Skeletal muscle cell (primary cell): ENCODE measurements at places on chromosomes 6 and 20.

DNA sequence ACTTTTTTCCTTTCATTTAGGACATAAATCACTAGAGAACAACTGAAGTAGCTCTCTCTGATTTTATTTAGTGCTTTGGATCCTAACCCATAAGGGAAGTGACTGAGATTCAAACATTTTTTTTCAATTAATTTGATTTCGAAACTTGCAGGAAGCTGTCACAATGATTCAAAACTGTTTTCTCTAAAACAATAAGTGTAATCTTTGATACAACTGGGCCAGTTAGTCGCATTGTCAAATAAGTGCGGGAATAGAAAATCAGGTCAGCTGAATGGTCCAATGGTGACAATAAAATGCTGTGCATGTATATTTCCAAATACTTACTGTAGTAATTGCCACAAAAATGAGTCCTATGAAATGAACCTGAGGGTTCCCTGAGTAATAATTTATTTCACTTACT lies 930.8 kb downstream of the TFAP2A start:
- DNase-seq = no peak

GRCh38 chr20:58697867-58698703 lies 5.5 kb downstream of the NPEPL1 start:
- no peak for DNase-seq

GRCh38 chr6:158262755-158263154 lies 49.5 kb upstream of the TULP4 start:
- DNase-seq = no peak

DNA sequence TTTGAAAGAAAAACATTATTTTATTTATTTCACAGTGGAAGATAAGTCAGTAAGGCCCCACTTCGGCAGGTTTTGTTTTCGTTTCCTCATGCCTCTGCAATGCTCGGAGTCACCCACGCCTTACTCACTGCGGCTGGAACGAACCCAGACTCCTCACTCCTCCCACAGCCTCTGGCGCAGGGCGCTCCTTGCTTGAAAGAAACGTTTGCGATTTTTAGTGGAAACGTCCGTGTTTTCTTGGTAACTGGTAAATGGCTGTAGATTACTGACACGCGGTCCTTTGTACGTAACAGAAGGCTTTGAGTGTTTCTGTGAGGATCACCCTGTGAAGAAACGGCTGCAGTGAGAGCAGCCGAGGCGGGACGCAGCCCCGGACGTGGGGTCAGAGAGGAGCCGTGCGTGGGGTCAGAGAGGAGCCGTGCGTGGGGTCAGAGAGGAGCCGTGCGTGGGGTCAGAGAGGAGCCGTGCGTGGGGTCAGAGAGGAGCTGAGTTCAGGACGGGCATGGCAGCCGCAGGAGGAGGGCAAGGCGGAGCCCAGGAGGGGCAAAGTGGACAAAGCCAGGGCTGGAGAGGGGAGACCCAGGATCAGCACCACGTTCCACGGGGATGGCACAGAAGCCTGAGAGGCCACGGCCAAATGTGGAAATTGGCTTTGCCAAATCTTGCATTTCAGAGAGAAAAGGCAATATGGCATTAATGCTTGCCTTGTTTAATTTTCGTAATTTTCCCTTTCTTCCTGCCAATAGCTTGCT lies 198.6 kb upstream of the THBS2 start:
- peak; percentile 35 for DNase-seq

DNA sequence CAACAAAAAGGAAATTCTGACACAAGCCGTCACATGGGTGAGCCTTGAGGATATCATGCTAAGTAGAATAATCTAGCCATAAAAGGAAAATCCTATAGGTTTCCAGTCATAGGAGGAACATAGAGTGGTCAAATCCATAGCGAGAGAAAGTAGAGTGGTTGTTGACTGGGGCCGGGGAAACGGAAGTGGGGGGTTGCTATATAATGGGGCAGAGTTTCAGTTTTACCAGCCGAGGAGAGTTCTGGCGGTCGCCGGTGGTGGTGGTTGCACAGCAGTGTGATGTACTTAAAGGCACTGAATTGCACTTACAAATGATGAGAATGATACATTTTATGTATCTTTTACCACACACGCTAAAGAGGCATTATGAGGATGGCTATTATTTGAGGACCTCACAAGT lies 4.9 kb downstream of the GPR31 start:
- DNase-seq = no peak

DNA sequence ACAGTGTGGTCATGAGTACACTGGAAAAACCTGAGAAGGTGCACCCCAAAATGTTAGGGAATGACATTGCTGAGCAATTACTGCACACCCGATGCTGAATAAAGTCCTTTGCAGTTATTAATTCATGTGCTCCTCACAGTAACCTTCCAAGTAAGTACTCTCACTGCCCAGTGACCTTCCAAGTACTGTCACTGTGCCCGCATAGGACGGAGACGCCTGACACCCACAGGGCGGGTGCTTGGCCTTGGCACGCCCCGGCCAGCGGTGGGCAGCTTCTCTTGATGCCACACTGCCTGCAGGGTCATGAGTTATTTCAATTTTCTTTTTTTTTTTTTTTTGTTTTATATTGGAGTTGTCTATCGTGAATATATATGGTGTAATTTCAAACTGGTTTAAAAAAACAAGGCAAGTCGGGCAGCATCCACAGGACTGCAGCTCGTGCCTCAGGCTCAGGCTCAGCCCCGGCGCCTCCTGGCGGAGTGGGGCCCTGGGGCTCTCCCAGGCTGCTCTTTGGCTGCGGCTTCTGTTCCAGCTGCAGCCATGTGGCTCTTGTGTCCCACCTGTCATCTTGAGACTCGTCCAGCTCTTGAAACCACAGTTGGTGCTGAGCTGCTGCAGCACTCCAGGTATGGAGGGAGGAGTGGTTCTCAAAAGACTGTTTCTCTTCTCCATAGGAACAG lies 27.0 kb downstream of the PNLDC1 start:
- no peak for DNase-seq

DNA sequence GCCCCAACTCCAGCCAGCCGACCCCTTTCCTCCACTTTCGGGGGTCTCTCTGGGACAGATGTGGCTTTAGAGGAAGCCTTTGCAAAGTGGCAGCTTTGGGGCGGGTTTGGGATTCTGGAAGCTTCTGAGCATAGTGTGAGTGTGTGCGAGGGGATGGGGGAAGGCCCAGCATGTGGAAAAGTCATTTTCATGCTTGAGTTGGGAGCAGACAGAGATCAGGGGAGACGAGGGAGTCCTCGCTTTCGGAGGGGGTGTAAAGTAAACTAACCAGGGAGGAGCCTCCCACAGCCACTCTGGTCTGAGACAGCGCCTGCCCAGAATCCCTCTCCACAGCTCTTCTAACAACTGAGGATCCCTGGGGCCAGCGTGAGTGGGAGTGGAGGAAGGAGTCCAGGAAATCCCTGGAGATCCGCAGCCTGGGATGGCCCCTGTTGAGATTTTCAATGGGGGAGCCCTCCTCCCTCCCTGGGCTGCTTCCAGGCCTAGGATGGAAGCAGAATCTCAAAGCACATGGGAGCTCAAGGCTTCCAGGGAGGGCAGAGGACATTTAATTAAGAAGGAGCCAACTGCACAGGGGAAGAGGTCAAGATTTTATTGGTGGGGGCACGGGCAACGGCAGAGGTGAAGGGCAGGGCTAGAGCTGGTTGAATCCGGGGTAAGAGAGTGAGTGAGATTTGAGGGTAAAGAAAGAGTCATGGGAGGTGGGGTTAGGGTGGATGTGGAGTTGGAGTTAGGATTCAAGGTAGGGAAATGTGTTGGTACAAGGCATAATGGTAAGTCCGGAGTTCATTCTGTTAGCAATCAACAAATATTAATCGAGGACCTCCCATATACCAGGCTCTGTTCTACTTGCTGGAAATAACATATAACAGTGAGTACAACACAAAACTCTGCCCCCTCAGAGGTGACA lies 102.3 kb upstream of the FOXP4 start:
- peak; percentile 25 for DNase-seq

GRCh38 chr20:6735942-6736845 lies 31.3 kb upstream of the BMP2 start:
- DNase-seq = no peak

GRCh38 chr20:17537959-17538358 lies 6.8 kb upstream of the BFSP1 start:
- DNase-seq = no peak

- DNase-seq = no peak
Measured at GRCh38 chr6:26552205-26552604, 14.0 kb downstream of the HMGN4 start.

DNA sequence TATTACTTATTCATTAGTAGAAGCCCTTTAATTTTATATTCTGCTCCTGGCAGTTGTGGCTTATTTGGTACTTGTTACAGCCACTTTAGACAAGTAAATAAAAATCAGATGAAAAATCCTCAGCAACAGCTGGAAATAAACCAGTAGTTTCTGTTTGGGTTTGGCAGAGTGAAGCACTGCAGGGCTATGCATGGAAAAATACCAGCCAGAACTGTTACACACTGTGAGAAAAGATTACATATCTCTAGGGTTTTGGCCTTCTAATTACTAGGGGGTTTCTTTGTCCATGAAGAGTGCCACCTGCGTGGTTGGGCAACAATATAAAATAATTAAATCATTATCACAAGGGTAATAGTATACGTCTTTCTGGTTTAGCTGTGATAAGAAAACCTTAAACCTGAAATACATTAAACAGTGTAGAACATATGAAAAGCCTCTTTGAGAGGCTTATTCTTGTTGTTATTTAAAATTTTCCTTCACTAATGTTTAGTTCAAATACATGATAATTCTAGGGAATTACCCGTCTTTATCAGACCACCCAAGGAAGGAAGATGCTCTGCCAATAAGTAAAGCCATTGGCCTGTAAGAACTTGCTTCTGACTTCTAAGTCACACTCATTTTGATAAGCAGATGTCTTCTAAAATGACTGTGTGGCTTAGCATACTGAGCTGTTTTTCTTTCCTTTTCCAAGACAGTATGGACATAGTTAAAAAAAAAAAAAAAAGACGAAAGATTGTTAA lies 320.0 kb upstream of the FLRT3 start:
- DNase-seq = no peak

GRCh38 chr6:11969092-11969491 lies 43.0 kb upstream of the HIVEP1 start:
- peak; percentile 47 for DNase-seq

DNA sequence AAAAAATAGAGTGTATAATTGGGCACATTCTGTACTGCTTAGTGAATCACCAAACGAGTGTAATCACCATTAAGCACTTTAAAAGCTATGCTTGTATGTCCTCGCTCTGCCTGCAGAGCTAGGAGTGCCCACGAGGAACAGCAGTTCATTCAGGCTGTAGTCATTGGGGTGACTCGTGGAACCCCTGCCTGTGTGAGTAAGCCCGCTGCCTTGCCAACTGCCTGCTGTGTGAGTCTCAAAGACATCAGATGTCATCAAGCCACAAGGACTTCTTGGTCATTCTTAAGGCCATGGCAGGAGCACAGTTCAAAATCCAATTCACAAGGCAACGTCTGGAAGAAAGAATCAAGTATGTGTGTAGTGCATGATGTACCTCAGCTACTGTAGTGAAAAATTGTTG lies 60.4 kb downstream of the FOXO3 start:
- peak; percentile 92 for DNase-seq

DNA sequence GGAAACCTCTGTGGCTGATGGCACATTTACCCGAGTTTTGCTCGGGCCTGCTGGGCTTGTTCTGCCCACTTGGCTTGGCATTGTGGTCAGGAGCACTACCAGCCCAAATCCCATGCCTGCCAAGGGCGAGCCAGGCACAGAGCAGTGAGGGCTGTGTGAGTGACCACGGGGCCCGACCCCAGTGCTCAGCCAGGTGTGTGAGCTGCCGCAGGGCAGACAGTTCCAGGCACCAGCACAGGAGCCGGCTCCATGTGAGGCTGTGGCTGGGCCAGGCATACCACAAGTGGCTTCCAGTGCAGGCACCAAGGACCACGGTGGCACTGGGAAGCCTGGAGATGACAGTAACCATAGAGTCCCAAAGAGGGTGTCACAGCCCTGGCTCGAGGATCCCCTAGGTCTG lies 1225.5 kb upstream of the GJE1 start:
- no peak for DNase-seq

DNA sequence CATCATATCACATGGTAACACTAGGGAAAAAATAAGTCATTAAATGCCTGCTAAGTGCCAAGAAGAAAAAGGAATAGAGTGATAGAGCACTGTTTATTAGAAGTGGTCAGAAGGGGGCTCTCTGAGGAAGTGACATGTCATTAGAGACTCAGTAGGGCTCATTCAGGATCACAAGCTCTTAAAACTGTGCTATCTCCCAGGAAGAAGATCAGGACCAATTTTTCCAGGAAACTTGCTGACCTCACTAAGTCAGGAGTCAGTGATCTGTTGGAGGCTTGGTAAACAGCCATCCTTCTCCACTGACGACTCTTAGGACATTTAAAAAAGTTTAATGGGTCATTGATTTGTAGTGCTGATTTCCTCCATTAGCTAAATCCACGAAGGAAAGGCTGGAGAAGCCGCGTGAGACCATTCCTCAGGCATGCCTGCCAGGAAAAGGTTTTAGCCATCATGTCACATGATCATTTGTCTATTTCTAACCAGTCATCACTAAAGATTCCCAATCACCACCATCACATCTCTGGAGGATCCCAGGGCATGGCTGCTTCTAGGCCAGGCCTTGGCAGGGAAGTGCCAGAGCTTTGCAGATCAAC lies 5.9 kb upstream of the PTPN1 start:
- DNase-seq = no peak

DNA sequence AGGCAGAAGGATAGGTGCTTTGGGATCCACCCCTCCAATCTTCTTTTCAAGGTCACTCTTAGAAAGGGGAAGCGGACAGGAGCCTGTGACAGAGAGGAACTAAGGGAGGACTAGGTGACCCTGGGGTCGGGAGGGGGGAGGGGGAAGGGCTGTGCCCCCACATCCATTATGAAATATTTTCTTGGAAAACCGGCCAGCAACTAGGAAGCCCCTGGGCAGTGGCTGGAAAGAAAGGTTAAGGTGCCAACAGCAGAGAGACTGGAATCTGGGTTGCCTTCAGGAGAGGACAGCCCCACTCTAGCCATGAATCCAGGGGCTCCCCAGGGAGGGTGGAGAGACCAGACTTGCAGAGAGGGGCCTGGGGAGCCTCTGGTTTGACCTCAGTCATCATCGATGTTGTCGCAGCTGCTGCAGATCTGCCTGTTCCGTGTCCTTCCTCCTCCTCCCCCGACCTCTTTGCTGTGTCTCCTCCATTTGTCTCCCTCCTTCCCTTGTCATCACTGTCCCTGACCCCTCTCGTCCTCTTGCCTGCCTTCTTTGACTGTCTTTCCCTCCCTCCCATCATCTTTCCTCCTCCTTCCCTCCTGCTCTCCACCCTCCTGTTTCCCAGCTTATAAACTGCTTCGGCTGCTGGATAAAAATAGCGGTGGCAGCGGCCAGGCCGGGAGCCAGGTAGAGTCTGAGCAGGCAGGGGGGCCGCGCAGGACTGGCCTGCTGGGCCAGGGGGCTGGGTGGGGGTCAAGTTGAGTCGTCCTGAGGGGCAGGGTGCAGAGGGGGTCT lies 3.2 kb downstream of the SLC29A1 start:
- no peak for DNase-seq

DNA sequence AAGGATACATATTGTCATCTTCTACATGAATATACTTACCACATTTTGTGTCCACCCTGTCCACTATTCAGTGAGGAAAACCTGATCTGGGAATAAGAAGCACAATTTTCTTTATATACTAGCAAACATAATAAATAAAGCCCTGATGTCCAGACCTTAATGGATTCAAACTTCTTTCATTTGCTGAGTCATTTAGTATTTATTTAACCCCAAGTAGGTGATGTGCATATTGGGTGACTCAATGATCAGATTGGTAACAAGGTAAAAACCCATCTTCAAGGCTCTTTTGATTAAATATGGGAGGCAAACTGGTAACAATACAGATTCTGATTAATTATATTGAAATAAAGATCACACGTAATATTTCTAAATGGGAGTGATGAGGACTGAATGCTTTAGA lies 1159.8 kb upstream of the EYS start:
- no peak for DNase-seq
